ENCODE measurements at places on chromosomes 7 and 10.

- no peak for DNase-seq
These were observed 44.8 kb downstream of the SDK1 start for GRCh38 chr7:3345699-3346481.

- DNase-seq: no peak
These were observed 27.8 kb upstream of the TNRC18 start for GRCh38 chr7:5451391-5451790.

- no peak for DNase-seq
These were observed 136.1 kb downstream of the HECW1 start for GRCh38 chr7:43248553-43248952.

- DNase-seq: no peak
These were observed 591.5 kb upstream of the ANKRD30A start for GRCh38 chr10:36533861-36534260.

GRCh38 chr7:106542550-106543220 lies 118.3 kb downstream of the CCDC71L start:
- DNase-seq: peak; percentile 63

GRCh38 chr10:119395280-119396007 lies 147.1 kb downstream of the RGS10 start:
- no peak for DNase-seq

GRCh38 chr7:134992626-134993179 lies 6.4 kb downstream of the AGBL3 start:
- DNase-seq: no peak

- no peak for DNase-seq
These were observed 26.5 kb downstream of the CDH23 start for GRCh38 chr10:71423250-71423649.

DNA sequence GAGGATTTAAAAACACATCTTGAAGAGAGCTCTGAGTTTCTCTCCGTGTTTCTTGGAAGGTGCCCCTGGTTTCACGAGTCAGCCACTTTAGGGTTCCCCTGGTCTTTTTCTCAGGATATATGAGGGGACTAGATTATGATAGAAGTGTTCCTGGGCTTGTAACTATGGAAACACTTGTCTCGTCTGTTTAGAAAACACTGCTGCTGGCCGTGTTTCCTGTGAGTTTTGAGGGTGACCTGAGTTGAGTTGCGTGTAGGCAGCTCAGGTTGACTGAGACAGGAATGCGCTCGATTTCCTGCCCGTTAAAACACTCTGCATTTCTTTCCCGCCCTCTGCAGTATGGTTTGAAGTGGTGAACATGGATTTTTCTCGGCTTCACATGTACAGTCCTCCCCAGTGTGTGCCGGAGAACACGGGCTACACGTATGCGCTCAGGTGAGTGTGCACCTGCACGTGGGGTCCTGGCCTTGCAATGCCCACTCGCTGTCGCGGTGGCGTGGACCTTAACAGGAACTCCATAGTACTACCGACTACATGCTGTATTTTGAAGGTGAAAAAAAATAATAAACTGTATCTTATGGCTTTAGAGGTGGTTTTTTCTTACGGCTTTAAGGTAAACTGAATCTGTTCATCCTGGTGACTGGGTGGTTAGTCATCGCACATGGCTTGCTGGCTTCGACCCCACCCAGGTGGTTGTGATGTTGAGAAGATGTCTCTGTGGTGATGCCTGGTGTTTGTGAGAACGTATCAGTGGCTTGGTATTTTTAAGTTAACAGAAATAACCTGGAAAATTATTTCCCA lies at the start of gene SUN1:
Gene SUN1, plus strand, starts transcription at position 310 of the 801 bp plus-strand sequence. Its CDS starts 49 bp downstream, at position 359.
- DNase-seq: peak; percentile 82

DNA sequence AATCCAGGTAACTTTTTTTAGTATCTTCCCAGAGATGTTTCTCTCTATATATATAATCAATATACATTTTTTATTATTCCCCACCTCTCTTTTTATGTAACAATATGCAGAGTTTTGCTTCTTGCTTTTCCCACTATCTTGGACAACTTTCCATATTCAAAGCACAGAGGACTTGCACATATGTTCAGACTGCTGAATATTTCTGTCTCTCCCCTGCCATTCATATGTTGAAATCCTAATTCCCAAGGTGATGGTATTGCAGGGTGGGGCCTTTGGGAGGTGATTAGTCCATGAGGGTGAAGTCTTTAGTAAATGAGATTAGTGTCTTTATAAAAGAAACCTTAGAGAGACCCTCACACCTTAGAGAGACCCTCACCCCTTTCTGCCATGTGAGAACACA lies 72.8 kb downstream of the CFTR start:
- DNase-seq: no peak

DNA sequence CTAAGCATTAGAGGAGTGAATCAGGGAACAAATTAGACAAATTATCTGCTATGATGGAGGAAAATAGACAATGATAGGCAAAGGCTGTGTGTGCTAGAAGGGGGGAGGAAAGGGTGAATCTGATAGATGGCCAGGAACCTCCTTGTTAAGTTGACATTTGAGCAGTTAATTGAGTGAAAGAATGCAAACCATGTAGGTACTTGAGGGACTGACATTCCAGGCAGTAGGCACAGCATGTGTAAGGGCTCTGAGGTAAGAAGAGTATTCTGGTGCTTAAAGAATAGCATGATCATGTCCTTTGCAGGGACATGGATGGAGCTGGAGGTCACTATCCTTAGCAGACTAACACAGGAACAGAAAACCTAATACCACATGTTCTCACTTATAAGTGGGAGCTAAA lies 48.6 kb upstream of the TES start:
- DNase-seq: no peak

DNA sequence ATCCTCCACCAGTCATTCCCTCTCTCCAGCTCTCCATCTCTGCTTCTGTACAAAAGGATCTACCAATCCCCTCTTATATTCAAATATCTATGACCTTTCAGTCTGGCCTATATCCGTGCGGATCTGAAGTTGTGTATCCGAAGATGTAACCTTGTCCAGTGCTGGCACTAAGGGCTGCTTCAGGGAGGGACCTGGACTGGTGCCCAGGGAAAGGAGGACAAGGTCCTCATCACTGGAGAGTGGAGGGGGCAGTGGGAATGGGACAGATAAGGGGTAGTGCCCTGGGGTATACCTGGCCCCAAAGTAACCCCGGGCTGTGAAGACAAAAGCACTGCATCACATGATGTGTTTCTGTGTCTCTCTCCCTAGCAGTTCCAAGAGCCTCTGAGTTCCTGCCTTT lies 1.8 kb downstream of the TMEM225B start:
- DNase-seq: no peak

GRCh38 chr7:102978284-102978683 lies 65.5 kb downstream of the LRRC17 start:
- DNase-seq: no peak

- no peak for DNase-seq
These were observed 69.9 kb downstream of the HYCC1 start for GRCh38 chr7:22944022-22944421.

GRCh38 chr10:102988404-102989314 lies 70.6 kb downstream of the CNNM2 start:
- DNase-seq: peak; percentile 30

DNA sequence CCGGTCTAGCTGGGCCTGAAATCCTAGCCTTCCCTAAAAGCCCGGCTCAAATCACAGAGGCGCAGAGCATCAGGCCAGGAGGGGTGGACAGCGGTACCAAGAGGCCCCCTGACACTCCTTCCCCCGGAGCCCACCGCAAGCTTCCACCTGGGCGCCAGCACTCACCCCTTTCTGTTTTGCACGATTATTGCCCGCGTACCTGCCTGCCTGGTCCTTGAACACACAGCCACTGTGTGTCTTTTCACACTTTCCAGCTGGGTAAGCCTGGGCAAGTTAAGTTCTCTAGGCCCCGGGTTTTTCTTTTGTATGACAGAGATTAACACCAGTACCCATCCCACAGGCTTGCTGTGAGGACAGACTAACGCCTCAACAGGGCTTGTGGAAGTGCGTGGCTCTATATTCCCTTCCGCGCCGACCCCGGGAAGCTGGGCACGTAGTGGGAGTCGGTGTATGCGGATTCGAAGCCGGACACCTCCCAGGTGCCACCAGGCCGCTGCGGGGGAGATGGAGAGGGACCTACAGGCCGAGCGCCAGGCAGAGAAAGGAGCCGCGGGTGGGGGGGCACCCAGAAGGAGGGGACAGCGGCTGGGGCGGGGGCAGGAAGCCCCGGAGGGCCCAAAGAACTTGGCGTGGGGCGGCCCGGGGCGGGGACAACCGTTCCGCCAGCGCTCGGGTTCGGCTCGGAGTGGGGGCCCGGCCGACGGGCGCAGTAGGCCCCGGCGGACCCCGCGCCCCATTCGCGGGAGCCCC lies 792 bp downstream of the ZNF746 start:
- DNase-seq: peak; percentile 14

- DNase-seq: no peak
These were observed 9.2 kb upstream of the GRB10 start for GRCh38 chr7:50791938-50792341.

DNA sequence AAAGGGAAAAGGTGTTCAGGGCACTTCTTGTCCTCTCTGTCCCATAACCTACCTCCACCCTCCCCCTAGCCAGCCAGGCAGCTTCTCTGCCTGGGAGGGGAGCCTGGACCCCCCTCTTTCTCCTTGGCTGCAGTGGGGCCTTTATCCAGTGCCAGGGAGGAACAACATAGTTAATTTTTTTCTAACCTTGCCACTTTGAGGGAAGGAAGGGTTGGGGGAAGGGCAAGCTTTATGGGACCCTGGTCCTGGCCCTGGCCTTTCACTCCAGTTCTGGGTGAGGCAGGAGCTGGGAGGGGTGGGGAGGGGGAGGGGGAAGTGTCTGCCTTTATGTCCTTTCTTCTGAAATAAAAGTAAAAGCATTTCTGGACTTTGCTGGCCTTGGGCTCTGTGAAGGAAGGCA lies 4.5 kb downstream of the VGF start:
- no peak for DNase-seq

GRCh38 chr7:22295402-22296264 lies 61.3 kb downstream of the RAPGEF5 start:
- no peak for DNase-seq

DNA sequence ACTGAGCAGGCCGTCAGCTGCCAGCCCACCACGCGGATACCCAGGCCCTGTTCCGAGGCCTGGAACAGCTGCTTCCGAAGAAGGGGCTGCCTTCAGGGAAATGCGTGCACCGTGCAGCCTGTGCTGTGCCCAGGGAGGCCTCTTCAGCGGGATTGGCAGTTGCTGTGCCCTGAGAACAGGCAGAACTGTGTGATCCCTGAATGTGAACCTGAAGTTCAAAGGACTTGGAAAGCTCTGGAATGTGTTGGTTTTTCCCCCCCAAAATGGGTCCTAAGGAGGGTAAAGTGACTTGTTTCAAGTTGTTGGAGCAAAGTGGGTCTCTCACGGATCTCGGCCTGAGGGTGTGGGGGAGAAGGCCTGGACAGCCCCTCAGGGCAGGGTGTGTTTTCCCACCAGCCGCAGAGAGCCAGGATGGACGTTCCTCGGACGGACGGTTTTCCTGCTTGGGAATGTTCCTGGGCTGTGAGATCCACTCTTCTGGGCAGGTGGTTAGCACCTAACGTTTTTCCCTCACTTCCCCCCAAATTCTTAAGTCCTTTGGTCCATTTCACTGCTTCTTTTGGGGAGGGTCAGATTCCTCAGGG lies 2.1 kb downstream of the SPRN start:
- no peak for DNase-seq

GRCh38 chr7:96538632-96539031 lies 171.0 kb downstream of the SEM1 start:
- no peak for DNase-seq

DNA sequence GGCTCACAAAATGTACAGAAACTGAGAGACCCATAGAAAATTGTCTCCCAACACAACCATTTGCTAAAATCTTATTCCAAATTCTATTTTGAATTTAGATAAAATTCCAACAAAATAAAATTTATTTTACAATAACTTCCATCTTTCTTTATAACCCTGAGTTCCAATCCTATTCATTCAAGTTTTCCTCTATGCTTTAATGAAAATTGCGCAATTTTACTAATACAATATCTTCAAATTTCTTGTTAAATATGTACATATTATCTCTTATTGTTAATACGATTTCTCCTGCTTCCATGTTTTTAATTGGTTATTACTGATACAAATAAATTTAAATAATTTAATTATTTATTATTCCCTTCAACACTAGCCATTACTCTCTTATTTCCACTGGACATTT lies 645.2 kb upstream of the COBL start:
- DNase-seq: no peak

DNA sequence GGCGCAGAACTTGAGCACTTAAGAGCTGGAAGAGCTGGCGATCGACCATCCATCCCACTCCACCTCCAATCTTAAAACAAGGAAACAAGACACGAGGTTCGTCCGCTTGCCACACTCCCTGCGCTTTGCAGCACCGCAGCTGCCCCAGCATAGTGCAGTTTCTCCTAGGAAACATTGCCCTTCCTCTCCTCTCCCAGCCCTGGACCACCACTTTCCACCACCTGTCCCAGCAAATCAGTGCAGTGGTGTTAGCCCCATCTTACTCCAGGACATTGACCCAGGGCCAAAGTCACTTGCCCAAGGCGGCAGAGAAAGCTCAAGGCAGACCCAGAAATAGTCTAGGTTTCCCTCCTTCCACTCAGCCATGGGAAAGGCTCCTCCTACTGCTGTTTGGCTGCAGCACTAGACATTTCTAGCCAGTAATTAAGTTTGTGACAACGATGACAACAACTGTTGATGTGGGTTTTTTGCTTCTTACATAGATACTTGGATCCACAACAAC lies 1.5 kb upstream of the PARD3 start:
- no peak for DNase-seq

GRCh38 chr10:62803724-62804355 lies 680 bp upstream of the ADO start:
- DNase-seq: no peak

DNA sequence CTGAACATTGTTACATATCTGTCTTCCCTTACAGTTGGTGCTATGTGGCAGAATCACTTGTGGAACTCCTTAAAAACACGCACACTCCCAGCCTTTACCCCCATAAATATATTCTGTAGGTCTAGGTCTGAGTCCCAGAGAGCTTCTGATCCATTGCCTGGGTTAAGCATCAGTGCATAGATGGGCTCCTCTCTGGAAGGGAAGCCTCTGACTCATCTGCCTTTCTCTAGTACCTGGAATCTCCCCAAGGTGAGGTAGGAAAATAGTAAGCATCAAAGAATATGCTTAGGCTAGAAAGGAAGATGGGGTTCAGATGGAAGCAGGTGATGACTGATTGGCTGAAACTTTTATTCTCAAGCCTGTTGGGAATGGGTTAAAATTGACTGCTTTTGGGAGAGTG lies 26.1 kb downstream of the PROSER2 start:
- no peak for DNase-seq

- no peak for DNase-seq
These were observed 70.2 kb upstream of the GATA3 start for GRCh38 chr10:7984325-7984724.

DNA sequence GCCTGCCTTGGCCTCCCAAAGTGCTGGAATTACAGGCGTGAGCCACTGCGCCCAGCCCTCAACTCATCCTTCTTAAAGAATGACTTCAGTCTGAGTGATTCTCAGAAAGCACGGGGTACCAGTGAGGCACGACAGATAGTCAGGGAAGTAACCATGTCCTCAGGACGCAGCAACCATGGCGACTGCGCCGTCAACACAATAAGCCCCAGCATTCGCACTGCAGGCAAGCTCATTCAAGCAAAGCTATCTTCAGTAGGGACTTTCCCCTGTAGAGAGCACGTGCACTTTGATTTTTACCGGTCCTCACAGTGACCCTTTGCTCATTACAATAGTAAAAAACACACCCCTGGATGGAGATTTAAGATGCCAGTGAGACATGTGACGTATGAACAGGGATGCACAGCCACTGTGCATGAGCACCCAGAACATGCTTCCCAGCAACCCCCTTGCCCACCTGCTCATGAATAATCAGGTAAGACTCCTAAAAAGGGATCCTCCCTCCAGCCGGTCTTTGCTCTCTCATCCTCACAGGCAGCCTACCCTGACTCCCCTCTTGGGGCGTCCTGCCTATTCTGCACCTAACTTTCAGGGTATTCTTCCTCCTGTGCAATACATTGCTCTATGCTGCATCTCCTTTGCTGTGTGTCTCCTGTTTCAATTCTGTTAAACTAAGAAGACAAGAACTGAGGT lies 9.1 kb downstream of the WDR86 start:
- DNase-seq: no peak

Data from HTR-8/SVneo (cell line).